ENCODE measurements at places on chromosomes 5 and 9.

DNA sequence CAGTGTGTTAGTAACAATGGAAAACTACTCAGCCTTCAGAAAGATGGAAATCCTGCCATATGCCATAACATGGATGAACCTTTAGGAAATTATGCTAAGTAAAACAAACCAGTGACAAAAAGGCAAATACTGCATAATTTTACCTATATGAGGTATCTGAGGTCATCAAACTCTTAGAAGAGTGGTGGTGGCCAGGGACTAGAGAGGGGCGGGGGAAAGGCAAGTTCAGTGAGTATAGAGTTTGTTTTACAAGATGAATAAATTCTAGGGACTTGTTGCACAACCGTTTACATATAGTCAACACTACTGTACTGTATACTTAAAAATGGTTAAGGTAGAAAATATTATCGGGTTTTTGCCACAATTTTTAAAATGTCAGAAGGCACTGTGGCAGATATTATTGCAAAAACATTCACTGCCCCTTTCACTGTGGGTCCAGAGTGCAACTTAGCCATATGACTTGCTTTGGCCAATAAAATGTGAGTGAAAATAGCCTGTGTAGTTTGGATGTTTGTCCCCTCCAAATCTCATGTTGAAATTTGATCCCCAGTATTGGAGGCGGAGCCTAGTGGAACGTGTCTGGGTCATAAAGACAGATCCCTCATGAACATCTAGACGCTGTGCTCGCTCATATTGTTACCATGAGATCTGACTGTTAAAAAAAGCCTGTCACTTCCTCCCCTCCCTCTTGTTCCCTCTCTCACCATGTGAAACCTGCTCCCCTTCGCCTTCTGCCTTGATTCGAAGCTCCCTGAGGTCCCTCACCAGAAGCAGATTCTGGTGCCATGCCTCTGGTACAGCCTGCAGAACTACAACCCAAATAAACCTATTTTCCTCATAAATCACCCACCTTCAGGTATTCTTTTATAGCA, 9.5 kb downstream of the ZNF367 start:
- DNase-seq: no peak

DNA sequence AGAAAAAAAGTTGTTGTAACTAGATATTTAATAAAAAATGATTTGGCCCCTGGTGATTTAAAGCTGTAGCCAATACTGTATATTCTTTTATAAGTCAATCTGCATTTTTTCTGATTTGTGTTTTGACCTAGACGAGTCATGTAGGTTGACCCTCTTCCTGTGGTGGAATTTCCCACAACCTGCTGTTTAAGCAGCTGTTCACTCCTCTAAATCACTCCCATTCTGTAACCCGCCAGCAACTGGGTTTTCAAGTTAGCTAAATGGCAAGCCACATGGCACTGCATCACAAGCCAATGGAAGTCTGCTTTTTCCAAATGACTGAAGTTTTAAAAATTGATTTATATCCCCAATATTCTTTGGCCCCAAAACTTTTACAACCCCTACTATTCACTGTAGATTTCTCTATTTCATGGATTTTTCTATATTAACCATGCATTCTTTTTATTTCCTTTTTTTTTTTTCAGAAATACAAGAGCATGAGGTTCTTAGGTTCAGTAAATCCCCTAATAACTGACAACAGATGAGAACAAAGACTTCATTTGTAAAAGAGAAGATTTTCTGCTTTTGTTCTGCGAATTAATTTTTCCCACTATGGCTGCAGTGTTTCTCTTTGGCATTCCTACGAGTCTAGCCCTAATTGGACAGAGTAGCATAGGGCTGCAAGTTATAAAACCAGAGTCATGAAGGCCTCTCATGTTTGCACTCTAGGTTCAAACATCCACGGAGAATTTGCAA, 184.5 kb upstream of the TLE4 start:
- DNase-seq: no peak

DNA sequence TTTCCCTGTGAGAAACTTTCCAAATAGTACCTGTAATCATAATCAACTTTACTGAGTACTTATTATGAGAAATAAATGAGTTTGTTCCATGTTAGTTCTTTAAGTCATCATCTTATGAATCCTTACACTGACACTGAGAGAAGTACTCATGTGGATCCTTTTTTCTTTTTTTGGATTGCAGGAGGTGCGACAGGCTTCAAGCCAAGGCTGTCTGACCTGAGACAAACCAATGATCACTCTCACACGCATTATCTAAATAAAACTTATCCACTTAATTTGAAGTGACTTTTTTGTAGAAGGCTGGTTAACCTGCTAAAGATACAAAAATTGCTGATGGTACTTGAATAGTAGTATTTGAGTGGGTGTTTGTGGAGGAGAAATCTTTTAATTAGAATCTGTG, 39.5 kb downstream of the JAKMIP2 start:
- DNase-seq: no peak

- no peak for DNase-seq
Observed at GRCh38 chr5:9082996-9083395, 462.9 kb downstream of the SEMA5A start.

GRCh38 chr5:140432916-140433315, 31.3 kb downstream of the ANKHD1 start:
- DNase-seq: no peak

- no peak for DNase-seq
Observed at GRCh38 chr5:88058625-88059024, 210.0 kb downstream of the TMEM161B start.

GRCh38 chr5:102823441-102823874, 68.4 kb downstream of the PAM start:
- no peak for DNase-seq

DNA sequence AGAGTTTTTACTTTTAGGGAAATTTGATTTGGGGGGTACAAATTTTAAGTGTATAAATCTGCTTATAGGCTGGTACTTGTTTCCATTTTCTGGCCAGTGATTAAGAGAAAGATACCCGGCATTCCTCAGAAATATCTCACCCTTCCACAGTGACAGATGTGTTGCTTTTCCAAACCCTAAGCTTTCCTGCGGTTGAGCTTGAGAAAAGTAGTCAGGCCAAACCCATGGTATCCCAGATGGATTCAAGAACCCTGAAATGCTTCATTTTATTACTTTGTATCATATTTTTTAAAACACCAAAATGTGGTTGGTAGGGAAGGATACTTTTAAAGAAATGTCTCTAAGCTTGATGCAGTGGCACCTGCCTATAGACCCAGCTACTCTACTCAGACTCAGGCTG, 23.5 kb downstream of the SPTAN1 start:
- no peak for DNase-seq

DNA sequence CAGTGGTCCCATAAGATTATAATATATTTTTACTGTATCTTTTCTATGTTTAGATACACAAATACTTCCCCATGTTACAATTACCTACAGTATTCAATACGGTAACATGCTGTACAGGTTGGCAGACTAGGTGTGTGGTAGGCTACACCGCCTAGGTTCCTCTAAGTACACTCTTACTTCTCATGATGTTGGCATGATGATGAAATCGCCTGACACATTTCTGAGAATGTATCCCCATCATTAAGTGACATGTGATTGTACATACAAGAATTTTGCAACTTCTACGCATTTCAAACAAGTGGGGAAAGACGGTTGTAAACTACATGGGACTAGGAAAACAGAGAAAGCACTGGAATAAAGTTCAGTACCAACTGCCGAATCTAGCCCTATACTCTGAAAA, 53.3 kb downstream of the SETX start:
- no peak for DNase-seq

GRCh38 chr5:37940931-37941623, 101.2 kb upstream of the GDNF start:
- no peak for DNase-seq

DNA sequence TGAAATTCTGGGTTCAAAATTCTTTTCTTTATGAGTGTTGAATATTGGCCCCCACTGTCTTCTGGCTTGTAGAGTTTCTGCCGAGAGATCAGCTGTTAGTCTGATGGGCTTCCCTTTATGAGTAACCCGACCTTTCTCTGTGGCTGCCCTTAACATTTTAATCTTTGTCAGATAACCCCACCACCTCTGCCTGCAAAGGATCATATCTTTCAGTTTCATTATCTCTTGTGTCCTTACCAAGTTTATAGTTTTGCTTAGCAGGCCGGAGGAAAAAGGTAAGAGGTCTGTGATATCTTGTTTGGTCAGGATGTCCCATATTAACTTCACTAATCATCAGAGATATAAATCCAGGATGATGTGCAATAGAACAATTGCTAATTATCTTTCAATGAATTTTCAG, 970.2 kb upstream of the TYRP1 start:
- no peak for DNase-seq

GRCh38 chr5:68557162-68557936, 341.8 kb downstream of the PIK3R1 start:
- no peak for DNase-seq

DNA sequence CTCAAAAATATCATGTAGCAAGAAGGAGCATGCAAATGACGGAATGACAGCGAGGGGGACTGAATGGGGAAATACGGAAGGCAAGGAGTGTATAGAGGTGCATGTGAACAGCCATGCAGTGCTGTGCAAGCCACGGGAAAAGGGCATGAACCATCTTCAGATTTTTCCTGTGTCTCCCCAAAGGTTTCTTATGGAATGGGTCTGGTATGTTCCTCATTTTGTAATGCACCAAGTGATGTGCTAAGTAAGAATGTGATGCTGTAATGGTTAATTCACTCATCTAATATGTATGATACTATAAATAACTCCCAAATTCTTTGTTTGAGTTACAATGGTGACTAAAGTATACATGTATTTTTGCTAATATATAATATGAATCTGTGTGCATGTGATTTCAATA, 99.0 kb upstream of the DAB2 start:
- no peak for DNase-seq

DNA sequence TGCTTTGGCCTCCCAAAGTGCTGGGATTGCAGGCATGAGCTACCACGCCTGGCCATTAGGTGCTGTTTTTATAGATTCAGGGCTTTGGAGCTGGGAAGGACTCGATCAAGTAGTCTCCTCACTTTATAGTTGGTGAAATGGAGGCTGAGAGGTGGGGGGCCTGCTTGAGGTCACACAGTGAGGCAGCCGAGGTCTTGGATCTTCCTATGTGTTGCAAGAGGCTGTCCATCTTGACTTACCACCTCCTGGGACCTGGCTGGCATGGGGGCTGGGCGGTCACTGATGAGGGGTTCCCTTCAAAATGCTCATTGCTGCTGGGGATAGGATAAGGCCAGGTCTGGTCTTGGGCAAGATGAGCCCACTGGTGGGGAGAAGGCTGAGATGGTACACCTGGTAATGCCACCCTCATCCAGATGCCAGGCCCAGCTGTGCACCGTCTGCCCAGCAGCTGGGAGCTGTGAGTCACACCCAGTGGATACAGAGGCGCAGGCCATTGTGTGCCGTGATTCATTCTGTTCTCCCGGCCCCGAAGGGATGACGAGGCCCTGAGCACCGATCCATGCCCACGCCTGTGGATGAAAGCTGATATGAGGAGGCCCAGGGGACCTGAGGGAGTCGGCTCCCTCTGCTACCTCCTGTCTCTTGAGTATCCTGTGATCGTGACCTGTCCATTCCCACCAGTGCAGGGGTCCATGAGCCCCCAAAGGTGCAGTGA, 10.5 kb upstream of the NDST1 start:
- no peak for DNase-seq

Measured in RPMI8226 (cell line).